ENCODE measurements at places on chromosomes 5 and 9. TPM values are rescaled to one million over a fixed set of nuclear protein-coding genes. Genes with fewer than 3 reads are reported as not detected.

NPDC1 gene
- total RNA-seq: 46.2 TPM

GABRA6 gene
- not detected for total RNA-seq

HSPB3 gene
- 447 TPM for total RNA-seq

IFNE gene
- not detected for total RNA-seq

SOHLH1 gene
- total RNA-seq: not detected

PAPPA gene
- total RNA-seq: 1.9 TPM

OR13J1 gene
- total RNA-seq: not detected

PCDHA8 gene
- total RNA-seq: not detected

SOX30 gene
- total RNA-seq: not detected

NMUR2 gene
- not detected for total RNA-seq

EGFLAM gene
- total RNA-seq: 3.4 TPM

Measured in heart right ventricle (tissue), 16 donors.